ENCODE measurements at places on chromosomes 1 and 21.

DNA sequence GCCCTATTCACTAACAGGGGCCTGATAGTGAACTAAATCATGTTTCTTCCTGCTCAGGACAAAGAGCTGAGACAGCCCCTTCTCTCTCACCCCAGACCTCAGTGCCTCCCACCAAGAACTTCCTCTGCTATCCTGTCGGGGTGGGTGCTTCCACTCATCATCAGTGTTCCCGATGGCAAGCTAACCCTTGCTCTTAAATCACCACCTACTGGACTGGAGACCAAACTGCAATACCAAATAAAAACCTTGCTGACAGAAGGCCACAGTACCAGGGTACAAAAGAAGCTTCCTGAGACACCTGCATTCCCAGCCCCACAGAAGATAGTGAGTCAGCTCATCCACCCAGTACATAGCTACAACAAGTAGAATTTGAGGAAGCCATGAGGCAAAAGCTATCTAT lies 799.5 kb downstream of the LTN1 start:
- DNase-seq: no peak

DNA sequence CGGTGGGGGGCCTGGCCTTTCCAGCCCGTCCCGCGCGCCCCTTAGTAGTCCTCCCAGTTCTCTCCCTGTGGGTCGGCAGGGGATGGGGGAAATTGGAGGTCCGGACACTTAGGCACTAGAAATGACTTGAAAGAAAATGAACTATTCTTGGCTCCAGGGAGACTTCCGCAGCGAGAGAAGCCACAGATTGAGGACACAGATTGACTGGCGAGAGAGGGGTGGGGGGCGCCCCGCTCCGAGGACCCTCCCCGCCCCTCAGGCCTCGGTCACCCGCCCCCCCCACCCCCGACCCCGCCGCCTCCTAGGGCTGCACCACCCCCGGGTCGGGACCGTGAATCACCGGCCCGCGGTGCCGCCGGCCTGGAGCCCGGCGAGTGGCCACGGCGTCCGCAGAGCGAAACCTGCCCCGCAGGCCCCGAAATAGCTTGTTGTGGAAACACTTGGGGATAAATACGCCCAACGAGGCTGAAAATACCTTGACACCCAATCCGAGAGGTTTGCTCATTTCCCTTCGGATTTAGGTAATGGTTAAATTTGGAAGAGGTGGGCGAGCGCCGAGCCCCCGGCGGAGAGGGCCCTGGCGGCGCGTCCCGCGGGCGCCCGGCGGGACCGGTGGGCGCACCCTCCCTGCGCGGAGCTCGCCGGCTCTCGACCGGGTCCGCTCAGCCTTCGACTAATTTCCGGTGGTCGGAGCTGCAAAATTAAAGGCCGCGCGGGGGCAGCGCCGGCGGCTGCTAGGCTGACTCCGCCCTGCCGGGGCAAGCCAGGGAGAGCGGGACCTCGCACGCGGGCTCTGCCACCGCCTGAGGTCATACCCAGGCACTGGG lies at the start of gene GFI1:
Gene GFI1, minus strand, starts transcription at position 675 of the 827 bp plus-strand sequence. CDS start 3,438 bp downstream, outside the sequence.
- no peak for DNase-seq

DNA sequence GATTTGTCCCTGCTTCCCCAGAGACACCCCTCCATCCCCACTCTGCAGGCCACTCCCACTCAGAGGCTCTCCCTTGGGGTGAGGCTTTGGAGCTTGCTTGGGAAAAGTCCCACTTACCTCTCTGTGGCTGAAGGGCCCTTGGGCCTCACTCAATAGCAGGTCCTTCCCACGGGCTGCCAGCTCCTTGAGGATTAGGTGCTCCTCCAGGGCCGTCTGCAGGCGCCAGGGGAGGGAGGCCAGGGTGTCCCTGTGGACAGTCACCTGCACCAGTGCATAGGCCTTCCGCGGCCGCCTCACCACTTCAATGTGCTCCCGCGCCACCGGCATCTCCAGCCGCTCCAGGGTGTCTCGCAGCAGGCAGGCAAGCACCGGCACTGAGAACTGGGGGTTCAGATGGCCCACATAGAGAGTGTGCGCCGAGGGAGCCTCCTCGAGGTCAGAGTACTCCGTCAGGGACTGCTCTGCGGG lies 1.4 kb downstream of the SLFNL1 start:
- no peak for DNase-seq

- DNase-seq: no peak
These were observed 328.5 kb downstream of the TBX15 start for GRCh38 chr1:118659646-118660045.

GRCh38 chr1:115648717-115649691 lies 7.2 kb downstream of the VANGL1 start:
- DNase-seq: no peak

GRCh38 chr1:248812736-248813425 lies 12.8 kb downstream of the SH3BP5L start:
- no peak for DNase-seq

DNA sequence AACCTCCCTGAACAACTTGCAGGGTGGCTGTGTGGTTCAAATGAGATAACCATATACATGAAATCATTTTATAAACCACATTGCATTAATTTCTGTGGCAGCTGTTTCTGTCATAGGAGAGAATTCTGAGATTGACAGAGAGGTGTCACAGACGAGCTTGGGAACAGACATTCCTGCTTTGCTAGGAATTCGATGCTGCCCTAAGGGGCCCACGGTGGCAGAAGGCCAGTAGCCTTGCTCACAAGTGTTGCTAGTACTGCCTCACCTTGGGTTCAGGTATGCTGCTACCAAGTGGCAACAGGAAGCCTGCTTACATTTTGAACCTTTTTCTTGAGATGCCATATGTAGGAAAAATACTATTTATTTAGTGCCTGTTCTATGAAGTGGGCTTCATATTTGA lies 13.4 kb downstream of the KCNA10 start:
- no peak for DNase-seq

DNA sequence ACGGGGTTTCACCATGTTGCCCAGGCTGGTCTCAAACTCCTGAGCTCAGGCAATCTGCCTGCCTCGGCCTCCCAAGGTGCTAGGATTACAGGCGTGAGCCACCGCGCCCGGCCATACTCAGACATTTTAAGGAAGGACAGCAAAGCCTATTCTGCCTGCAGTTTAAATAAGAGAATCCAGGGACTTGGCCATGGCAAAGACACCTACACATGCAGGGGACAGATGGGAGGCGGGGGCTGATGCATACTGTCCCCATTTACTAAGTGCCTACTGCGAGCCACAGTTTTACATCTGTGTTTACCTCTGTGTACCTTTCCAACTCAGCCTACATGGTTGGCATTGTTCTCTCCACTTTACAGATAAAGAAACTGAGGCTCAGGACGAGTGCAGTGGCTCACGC lies 25.4 kb downstream of the LDLRAD2 start:
- no peak for DNase-seq

- no peak for DNase-seq
These were observed 5.8 kb downstream of the OR10T2 start for GRCh38 chr1:158393476-158393875.

DNA sequence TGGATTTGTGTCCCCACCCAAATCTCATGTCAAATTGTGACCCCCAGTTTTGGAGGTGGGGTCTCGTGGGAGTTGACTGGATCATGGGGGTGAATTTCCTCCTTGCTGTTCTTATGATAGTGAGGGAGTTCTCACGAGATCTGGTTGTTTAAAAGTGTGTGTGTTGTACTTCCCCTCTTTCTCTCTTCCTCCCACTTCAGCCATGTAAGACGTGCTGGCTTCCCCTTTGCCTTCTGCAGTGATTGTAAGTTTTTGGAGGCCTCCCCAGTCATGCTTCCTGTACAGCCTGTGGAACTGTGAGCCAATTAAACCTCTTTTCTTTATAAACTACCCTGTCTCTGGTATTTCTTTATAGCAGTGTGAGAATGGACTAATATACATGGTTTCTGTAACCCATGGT lies 64.6 kb downstream of the RHOU start:
- DNase-seq: no peak

GRCh38 chr1:94395748-94396309 lies 22.4 kb upstream of the ABCD3 start:
- no peak for DNase-seq

All from muscle of arm (tissue), 14 donors.